ENCODE measurements at places on chromosomes 12 and 14.
A peak's percentile ranks its signal among the peaks of the same experiment; 100 is the strongest.

DNA sequence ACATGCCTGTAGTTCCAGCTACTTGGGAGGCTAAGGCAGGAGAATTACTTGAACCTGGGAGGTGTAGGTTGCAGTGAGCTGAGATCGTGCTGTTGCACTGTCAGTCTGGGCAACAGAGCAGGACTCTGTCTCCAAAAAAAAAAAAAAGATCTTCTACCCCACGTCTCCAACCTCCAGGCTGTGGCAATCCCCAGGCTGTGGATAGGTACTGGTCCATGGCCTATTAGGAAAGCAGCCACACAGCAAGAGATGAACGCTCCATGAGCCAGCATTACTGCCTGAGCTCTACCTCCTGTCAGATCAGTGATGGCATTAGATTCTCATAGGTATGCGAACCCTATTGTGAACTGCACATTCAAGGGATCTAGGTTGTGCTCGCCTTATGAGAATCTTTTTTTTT, 6.1 kb upstream of the PTGES3 start:
- DNase-seq, result no peak

- peak; percentile 91 for DNase-seq
Measured at GRCh38 chr14:100078997-100079725, 13.9 kb downstream of the EVL start.

DNA sequence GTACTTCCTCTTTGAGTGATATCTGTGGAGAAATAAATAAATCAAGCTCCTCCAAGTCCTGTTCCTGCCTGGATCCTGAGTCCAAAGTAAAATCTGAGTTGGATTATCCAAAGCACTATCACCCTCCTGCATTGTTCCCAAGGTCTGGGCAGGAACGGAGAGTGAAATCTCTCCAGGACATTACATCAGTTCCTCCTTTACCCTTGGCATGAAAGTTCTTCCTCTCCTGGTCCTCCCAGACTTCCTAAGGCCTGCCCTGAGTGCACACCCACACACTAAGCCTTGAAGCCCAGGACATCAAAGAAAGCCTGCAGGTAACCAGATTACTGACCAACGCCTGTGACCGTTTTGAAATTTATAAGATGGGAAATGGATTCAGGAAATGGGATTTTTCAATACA, 206.8 kb upstream of the BCL2L14 start:
- no peak for DNase-seq

- DNase-seq, result no peak
Measured at GRCh38 chr12:113437729-113438100, 15.5 kb downstream of the SDSL start.

- no peak for DNase-seq
Measured at GRCh38 chr14:42533476-42533875, 926.8 kb downstream of the LRFN5 start.

Data from CD4-positive, alpha-beta T cell treated with Interleukin-15 for 4 hours (primary cell).